ENCODE measurements at places on chromosomes 4 and X. TPM values are rescaled to one million over a fixed set of nuclear protein-coding genes. Genes with fewer than 3 reads are reported as not detected.

The NKX3-2 gene
- not detected for total RNA-seq

DNA sequence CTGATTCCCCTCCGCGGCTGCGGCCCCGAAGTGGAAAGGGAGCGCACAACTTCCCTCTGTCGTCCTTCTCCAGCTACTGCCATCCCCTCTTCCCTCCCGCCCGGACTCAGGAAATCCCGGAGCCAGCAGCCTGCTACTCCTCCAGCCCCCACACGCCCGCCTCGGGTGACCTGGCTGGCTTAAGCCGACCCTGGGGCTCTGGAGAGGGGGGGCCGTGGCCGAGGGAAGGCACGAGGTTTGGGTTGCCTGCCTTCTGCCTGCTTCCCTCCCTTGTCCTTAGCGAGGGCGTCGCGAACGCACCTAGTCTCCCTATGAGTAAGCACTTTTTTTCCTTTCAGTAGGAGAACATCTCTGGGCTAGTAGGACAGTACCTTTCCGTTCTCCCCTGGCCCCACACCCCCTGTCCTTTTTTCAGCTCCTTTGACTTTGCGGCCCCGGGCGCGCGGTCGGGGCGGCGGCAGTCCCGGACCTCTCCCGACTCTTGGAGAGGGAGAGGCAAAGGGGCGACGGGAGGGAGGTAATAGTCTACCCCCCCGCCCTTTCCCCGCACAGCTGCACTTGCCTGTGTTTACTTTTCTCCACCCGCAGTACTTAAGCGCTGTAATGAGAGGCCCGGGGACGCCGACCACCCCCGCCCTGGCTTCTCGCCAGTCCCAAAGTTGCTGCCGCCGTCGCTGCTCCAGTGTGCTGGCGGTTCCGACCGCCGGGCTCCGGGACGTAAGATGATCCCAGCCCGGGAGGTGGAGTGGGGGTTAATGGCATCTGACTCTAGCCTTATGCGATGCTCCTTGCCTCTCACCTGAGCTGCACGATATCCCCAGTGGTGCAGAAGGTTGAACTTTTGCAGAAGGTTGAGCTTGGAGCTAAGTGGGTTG is 868 bp downstream of the PLS3 start:
- peak overlapping the region; percentile 81 for H3K27ac ChIP-seq
- peak overlapping the region; percentile 75 for H3K4me3 ChIP-seq
- no peaks in the 10 kb centered on the region for H3K4me1 ChIP-seq
- DNase-seq, result peak; percentile 74
- H3K36me3 ChIP-seq, result no peaks in the 10 kb centered on the region
- H3K27me3 ChIP-seq, result no peaks in the 10 kb centered on the region

DNA sequence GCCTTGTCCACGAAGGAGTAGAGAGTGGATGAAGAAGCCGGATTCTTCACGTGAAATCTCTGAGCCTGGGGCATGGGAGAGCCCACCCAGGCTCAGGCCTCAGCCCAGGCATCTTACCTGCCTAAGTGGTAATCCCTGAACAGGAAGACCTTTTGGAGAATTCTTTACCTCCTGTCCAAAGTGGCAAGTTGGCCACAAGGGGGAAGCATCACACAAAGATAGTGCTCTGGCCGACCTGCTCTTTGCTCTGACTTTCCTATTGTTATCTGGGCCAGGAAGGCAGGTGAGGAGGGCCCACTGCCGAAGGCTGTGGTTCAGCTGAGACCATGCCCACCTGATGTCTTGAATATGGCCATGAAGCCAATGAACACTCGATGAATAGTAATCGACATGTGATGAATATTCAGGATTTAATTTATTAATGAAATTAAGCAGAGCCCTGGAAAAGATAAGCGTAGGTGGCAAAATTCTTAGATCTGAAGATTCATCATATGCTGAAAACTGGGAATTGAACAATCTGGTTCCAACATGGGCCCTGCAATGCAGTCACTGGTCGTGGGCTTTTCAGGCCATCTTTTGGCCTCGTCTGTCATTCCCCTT is 93.8 kb downstream of the PDGFRA start:
- no peaks in the 10 kb centered on the region for H3K27me3 ChIP-seq
- peak; percentile 59 for DNase-seq
- no peak overlapping the region for H3K27ac ChIP-seq

DNA sequence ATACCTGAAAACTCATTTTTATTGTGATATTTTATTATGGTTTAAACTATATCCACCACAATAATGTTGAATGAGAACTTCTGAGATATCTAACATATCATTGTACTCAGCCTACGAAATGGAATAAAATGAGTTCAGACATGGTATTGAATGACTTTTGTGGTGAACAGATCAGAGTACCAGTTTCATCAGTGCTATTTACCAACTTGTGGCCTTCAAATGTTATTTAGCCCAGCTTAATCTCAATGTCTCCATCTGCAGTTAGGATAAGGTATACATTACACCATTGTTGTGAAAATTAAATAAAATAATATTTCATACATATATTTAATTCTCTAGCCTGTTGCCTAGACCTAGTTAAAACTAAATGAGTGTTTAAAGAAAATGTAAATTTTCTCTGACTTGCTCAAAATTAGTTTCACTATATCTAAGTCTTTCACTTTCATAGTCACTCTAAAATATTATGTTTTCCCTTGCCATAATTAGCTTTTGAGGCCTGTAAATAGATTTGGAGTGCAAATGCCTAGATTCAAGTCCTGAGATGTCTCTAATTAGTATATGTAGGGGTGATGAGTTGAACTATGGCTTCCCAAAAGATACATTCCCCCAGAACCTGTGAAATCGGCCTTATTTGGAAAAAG is 594.2 kb downstream of the STPG2 start:
- DNase-seq, result no peak
- H3K4me3 ChIP-seq, result no peak overlapping the region
- no peak overlapping the region for H3K27ac ChIP-seq
- H3K4me1 ChIP-seq, result no peaks in the 10 kb centered on the region
